Liver (tissue), 10 donors: ENCODE measurements at places on chromosomes 5 and 9.

DNA sequence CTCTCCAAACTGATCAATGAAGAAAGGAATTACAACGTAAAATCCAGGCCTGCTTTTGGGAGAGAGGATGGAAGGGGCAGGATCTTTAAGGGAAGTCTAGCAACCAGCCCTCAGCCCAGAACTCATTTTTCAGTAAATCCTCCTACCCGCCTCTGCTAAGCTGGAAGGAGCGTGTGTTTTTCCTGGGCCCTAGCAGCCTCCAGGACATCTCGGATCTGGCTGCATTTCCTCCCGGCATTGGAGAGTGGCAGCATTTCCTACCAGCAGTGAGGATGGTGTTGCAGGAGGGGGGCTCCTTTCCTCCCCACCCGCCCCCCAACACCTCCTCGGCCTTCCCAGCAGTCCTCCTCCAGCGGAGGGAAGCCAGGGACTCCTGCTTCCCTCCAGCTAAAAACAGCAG is 54.5 kb downstream of the DCP2 start:
- no peak overlapping the region for H3K4me3 ChIP-seq
- no peaks in the 10 kb centered on the region for H3K27me3 ChIP-seq
- no peak overlapping the region for H3K27ac ChIP-seq

DNA sequence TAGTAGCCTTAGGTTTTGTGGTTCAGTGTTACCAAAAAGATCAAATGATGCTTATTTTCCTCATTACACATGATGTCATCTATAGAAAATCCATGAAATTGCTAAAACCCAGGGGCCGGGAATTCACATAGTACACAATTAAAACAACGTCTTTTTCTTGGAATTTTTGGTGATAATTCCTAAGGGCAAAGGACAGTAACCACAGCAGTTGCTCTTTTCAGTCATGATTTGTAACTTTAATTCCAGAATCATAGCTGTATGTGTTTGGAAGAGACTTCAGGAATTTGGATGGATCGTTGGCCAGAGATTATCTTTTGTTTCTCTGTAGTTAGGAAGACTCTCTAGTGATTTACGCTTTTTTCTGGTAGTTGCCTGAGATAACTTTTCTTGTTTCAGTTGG is 748.7 kb downstream of the TLE4 start:
- no peak for DNase-seq
- H3K27ac ChIP-seq, result no peak overlapping the region
- no peak overlapping the region for H3K4me3 ChIP-seq
- no peaks in the 10 kb centered on the region for H3K4me1 ChIP-seq

DNA sequence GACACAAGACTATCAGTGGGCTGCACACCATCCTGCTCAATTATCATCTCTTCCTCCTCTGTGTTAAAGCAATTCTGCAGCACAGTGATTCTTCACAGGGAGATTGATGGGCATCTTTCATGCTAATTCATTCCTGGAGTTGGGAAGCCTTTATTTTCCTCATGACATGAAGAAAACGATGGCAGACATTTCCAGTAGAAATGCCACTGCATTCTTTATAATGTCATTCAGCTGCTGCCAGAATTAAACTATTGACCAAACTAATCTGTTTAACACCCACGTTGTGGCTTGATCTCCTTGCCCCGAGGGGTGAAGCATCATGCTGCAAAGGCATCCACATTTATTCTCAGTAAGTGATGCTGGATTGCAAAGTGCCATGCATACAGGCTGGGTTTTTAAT is 273.0 kb downstream of the SPOCK1 start:
- no peaks in the 10 kb centered on the region for H3K27me3 ChIP-seq
- no peak overlapping the region for H3K27ac ChIP-seq
- H3K36me3 ChIP-seq, result no peaks in the 10 kb centered on the region

DNA sequence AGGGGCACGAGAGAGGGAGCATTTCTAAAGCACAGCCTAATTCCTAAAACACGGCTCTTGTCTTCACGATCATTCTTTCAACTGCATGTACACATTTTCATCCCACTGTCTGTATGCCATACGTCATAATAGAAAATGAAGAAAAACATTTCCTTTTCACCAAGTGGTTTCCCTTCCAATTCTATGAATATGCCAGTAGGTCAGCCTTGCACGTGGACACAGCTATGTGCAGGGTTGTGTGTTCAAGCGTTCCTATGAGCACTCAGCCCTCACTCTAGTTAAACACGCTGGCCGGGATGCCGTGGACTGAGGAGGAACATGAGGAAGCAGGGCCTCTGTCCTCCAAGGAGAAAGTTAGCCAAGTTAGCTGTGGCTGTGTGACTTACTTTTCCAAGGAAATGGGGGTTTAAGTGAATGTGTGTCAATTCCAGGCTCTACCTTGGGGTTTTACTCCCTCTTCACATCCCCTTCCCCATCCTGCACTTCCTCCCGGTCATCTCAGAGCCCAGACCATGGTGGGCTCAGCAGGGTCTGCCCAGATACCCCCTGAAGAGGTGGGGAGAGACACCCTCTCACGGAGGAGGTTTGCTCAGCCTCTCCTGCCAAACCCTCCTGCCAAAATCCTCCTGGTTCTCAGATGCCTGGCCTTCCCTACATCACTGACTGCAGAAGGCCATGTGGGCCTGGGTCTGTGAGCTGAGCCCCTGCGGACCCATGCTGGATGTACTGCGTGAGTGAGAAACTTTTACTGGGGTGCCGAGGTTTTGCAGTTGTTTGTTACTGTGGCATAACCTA is 230.6 kb downstream of the FSTL4 start:
- H3K27ac ChIP-seq, result no peak overlapping the region
- peaks cover 2% of the 10 kb centered on the region for H3K27me3 ChIP-seq
- no peaks in the 10 kb centered on the region for H3K36me3 ChIP-seq
- H3K4me1 ChIP-seq, result no peaks in the 10 kb centered on the region
- peak; percentile 12 for DNase-seq

- no peaks in the 10 kb centered on the region for H3K36me3 ChIP-seq
- H3K4me3 ChIP-seq, result no peak overlapping the region
- H3K27me3 ChIP-seq, result no peaks in the 10 kb centered on the region
- no peak for DNase-seq
- H3K27ac ChIP-seq, result no peak overlapping the region
These were observed 115.0 kb downstream of the KIAA1958 start for GRCh38 chr9:112601636-112602035.

DNA sequence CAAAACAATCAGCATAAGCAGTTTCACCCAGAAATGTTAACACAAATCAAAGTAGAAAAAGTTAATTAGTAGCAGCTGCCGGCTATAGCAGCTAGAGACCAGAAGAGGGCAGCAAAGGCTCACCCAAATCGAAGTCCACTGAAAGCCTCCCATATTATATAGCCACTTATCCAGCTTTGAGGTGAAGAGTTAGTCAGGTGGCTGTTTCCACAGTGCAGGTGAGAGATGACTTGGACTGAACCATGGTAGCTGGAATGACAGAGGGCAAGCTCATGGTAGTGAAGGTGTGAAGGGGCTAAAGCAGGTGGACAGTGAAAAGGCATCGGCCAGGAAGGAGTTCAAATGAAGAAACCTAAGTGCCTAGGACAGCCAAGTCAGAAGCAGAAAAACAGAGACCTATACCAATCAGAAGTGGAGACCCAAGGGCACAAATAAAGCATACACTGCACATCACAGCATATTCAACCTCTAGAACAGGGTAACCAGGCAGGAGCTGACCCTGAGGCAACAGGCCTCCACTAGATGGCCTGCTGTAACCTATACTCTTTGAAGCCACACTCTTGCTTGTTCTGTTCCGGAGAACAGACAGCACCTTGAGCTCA is 7.2 kb upstream of the RNF38 start:
- H3K27ac ChIP-seq, result no peak overlapping the region
- no peaks in the 10 kb centered on the region for H3K4me1 ChIP-seq
- no peak overlapping the region for H3K4me3 ChIP-seq
- peak; percentile 59 for DNase-seq

GRCh38 chr9:123834218-123834888 is 95.6 kb downstream of the DENND1A start:
- no peak for DNase-seq
- H3K4me3 ChIP-seq, result no peak overlapping the region
- H3K27ac ChIP-seq, result no peak overlapping the region
- no peaks in the 10 kb centered on the region for H3K4me1 ChIP-seq

DNA sequence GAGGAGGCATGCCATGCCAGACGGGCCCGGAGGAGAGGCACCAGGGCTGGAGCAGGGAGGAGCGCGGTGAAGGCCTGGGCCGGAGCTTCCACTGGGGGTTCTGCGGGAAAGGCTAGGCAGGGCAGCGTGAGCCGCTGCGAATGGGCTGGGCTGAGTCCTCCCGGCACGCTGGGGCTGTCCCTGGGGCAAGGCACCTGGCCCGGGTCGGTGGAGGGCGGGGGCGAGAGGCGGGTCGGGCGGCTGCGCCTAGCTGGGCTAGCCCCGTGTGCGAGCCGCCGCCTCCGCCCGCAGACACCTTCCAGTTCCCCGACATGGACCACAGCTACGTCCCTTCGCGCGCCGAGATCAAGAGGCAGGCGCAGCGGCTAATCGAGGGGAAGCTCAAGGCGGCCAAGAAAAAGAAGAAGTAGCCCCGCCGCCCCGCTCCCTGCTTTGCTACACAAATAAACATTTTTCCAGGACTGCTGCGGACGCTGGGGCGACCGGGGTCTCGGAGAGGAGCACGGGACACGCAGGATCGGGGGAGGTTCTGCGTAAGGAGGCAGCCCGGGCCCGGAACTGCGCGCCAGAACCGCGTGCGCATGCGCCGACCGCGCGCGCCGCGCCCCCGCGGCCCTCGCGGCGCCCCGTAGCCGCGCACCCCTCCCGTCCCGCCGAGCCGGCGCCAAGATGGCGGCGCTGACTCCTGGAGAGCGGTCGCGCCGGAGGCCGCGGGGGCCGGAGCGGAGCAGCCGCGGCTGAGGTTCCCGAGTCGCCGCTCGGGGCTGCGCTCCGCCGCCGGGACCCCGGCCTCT is at the start of gene RABL6:
Gene RABL6, plus strand, starts transcription at position 668 of the 794 bp plus-strand sequence. CDS start 249 bp downstream, outside the sequence.
- H3K4me3 ChIP-seq, result peak within 1 kb of the TSS; percentile 74
- peak; percentile 84 for DNase-seq
- H3K27ac ChIP-seq, result peak within 1 kb of the TSS; percentile 94
- H3K4me1 ChIP-seq, result peaks cover 27% of the 10 kb centered on the region
- H3K27me3 ChIP-seq, result no peaks in the 10 kb centered on the region

DNA sequence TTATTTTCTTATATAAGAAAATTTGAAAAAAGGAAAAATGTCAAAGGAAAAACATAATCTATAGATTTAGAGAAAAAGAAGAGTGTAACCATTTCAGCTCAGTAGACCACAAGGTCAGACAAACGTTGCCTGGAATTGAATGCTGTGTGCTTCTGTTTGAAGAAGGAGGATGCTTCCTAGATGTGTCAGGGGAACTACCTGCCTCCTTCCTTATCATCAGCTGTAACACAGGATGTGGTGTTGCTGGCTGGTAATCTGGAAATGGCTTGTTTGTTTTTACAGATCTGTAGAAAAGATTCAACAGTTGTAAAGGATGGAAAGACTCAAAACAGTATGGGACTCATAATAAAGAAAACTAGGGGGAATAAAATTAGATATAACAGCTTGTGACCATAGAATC is 160.7 kb upstream of the MEF2C start:
- H3K36me3 ChIP-seq, result no peaks in the 10 kb centered on the region
- no peaks in the 10 kb centered on the region for H3K27me3 ChIP-seq
- DNase-seq, result no peak

DNA sequence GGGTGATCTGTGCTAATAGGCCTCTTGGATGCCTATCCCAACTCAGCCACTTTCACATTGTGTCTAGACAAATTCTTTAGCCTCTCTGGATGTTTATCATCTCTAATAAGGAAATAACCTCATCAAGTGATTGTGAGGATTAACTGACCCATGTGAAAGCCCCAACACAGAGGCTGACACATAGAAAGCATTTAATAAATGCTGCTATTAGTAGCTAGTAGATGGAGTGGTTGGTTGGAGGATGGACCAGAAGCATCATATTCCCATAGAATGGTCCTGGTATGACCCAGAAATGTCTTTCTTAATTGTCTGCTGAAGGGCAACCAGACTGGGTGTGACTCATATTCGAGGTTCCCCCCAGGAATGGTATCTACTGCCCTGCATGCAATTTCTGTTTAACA is 124.4 kb downstream of the PIK3R1 start:
- H3K27ac ChIP-seq, result no peak overlapping the region
- no peak for DNase-seq
- H3K4me1 ChIP-seq, result no peaks in the 10 kb centered on the region
- H3K36me3 ChIP-seq, result no peaks in the 10 kb centered on the region

GRCh38 chr9:109238655-109239054 is 71.6 kb upstream of the FRRS1L start:
- H3K27ac ChIP-seq, result no peak overlapping the region
- H3K4me1 ChIP-seq, result peaks cover 5% of the 10 kb centered on the region
- peaks cover 7% of the 10 kb centered on the region for H3K36me3 ChIP-seq
- no peak overlapping the region for H3K4me3 ChIP-seq
- no peaks in the 10 kb centered on the region for H3K27me3 ChIP-seq

DNA sequence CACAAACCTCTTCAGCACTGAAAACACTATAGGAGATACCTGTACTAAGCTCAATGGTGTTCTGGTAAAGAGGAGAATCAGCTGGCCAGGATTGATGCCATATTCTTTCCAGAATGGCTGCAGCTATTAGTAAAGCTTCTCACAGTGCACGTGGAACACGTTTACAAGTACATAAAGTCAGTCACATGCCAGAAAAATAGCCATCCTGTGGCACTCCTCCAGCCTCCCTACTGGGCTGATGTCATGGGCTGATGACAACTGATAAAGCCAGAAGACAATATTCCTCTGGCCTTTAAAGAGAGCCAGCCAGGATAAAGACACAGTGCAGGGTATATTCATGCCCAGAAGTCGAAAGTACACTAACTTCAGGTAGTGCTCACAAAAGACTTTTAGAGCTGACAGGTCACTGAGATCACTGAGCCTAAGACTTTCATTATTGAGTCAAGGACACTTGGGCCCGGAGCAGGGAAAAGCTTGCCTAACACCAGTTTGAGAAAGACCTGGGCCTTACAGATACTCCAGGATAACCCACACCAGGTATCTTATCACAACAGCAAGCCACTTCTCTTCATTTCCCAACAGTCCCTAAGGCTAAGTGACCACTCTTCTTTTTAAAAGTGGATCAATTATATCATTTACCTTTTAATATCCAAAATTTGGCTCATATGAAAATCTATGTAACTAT is 29.4 kb downstream of the ABITRAM start:
- H3K4me3 ChIP-seq, result no peak overlapping the region
- no peak overlapping the region for H3K27ac ChIP-seq
- H3K27me3 ChIP-seq, result no peaks in the 10 kb centered on the region
- H3K36me3 ChIP-seq, result no peaks in the 10 kb centered on the region

GRCh38 chr5:23507278-23507685 is at the start of gene PRDM9:
PRDM9 (plus strand) TSS chr5:23507609; CDS start chr5:23509034, 1,425 bp downstream.
- no peaks in the 10 kb centered on the region for H3K27me3 ChIP-seq
- no peaks in the 10 kb centered on the region for H3K36me3 ChIP-seq
- peaks cover 9% of the 10 kb centered on the region for H3K4me1 ChIP-seq
- peak; percentile 40 for DNase-seq
- H3K27ac ChIP-seq, result peak within 1 kb of the TSS; percentile 72

- DNase-seq, result no peak
- no peaks in the 10 kb centered on the region for H3K27me3 ChIP-seq
- H3K36me3 ChIP-seq, result no peaks in the 10 kb centered on the region
- H3K4me3 ChIP-seq, result no peak overlapping the region
- H3K4me1 ChIP-seq, result peaks cover 7% of the 10 kb centered on the region
- no peak overlapping the region for H3K27ac ChIP-seq
These were observed 155.0 kb upstream of the PITX1 start for GRCh38 chr5:135189024-135189423.
